ENCODE measurements at places on chromosomes 4 and X.

- DNase-seq, result no peak
Measured at GRCh38 chr4:81255524-81255923, 40.5 kb upstream of the PRKG2 start.

- DNase-seq, result no peak
Measured at GRCh38 chrX:39164212-39164611, 363.0 kb downstream of the MID1IP1 start.

DNA sequence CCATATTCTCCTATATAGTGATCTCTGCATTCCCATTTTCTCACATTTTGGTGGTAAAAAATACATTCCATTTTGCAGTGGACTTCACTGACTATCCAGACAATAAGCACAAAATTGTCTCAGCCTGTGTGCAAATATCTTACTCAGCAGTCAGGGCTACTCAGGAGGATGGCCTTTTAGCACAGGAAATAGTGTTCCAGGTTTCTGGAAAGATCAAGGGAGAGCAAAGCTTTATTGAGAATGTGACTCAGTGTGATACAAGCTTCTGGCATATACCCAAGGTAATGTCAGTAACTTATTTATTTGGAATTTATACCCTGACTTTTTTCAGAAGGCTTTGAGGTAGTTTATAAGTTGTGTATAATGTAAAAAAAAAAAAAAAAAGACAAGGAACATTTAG lies 233.4 kb downstream of the TEX13A start:
- DNase-seq, result no peak

- DNase-seq, result no peak
Measured at GRCh38 chr4:137576446-137576845, 44.2 kb upstream of the PCDH18 start.

DNA sequence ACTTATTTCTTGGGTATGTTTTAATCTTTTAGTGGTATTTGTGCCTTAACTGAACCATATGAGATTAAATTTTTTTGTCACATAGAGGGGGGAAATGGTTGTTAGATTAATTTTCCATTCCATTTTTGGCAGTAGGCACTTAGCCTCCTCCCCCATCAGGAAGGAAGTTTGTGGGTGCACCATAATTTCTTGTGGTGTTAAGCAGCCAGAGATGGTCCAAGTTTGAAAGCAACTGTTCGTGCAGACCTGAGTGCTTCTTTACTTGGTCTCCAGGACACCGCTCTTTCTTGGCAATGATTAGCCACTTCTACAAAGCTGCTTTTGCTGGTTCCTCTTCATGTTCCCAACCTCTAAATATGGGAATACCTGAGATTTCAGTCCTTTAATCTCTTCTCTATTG lies 92.7 kb upstream of the RPL34 start:
- no peak for DNase-seq

DNA sequence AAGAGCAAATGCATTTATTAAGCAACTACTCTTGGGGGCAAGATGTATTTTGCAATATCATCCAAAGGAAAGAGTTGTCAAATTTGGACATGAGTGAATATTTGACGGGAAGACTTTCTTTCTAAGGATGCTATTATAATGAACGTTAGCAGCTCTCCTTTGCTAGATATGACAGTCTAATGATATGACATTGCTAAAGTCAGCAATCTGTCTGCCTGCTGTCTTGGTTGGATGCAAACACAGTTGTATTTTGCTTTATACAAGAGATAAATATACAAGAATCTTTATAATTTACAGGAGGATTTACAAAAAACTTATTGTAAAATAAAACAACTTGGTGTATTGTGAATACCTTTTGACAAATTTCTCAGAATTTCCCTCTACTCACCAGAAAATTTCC lies 37.5 kb downstream of the MAGEC1 start:
- DNase-seq, result no peak

DNA sequence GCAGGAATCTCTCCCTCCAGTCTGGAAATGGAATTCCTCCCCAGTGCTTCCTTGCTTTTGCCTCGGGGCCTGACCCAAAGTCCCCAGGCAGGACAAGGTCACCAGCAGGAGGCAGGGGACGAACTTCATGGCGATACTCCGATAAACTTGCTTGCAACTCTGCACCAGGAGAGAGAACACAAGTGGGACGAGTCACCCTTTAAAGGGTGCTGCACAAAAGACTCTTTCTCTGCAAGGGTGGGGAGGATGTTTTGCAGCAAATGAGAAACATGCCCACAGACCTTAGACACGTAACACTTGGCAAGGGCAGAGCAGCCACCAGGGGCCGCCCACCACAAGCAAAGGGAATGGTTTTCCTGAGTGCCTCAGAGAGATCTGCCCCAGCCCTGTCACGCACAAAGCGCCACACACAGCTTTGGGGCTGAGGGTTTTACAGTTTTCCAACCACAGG lies at the start of gene FGFBP2:
FGFBP2 (minus strand) TSS at position 175 of the 451 bp plus-strand sequence; CDS start at position 129, 46 bp downstream.
- no peak for DNase-seq

- DNase-seq, result no peak
Measured at GRCh38 chr4:75907966-75908365, 5.7 kb upstream of the PPEF2 start.

DNA sequence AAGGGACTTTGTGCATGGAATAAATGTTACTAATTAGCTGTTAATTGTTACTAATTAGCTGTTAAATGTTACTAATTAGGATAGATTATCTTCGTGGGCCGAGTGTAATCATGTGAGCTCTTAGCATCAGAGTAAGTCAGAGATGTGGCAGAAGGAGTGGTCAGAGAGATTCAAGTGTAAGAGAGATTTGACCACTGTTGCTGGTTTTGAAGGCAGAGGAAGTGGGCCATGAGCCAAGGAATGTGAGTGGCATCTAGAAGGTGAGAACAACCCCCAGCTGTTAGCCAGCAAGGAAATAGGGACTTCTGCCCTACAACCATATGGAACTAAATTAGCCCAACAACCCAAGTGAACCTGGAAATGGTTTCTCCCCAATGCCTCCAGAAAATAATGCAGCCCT lies 28.2 kb downstream of the ODAPH start:
- no peak for DNase-seq

DNA sequence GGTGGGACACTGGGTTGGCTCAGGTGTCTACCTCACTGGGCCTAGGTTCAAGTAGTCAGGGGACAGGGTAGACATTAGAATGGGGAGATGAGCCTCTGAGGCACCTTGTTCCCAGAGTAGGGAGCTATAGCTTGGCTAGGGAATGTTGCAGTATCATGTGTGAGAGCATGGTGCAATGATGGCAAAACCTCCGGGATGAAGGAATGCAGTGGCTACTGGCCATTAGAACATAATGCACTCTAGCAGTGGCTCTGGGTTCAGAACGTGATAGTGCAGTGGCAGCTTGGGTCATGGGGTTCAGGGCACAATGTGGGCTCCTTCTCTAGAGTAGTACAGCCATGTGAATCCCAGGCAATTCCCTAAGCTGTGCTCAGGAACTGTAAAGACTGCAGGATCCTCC lies 471.5 kb downstream of the CCSER1 start:
- DNase-seq, result no peak

- DNase-seq, result no peak
Measured at GRCh38 chrX:41482154-41482850, 35.2 kb downstream of the NYX start.

DNA sequence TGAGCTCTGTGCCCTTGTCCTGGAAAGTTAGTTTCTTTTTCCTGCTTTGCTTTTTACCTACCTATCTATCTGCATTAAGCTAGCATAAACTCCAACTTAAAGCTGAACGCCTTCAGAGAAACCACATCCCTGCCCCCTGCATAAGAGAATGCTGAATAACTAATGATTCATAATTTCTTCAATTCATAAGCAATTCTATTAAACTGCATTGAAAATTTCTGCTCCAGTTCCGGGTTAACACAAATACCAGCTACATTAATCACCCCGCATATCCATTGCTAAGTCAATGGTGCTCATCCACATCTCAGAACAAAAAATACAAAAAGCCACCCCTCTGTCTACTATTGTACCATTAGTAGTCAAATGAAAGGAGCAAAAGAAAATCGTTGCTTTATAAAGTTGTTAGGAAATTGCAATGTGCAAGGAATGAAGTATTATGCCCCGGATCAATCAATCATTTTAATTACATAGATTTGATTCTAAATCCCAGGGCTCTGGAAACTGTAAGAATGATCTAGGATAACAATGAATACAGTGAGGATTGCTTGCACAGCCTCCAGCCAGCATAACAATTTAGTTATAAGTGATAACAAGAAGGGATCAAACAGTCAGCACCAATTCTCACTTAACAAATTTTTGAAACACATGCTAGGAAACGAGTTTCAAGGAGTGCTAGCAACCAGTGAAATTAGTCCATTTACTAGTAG lies 106.8 kb downstream of the ELOVL6 start:
- no peak for DNase-seq

- DNase-seq, result no peak
Measured at GRCh38 chr4:139253713-139254112, 26.3 kb downstream of the MGARP start.

DNA sequence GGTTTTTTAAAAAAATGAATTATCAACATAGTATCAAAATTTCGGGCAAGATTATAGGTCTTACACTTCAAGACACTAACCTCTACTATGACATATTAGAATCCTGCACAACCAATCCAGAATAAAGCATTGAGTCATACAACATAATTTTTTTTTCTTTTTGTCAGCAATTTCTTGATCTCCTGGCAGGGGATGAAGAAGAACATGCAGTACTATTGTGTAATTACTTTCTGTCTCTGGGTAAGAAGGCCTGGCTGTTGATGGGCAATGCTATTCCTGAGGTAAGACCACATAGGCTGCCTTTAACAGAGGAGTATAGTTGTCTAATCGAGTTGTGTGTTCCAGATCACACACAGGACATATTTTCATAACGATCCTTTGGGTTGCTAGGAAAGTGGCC lies 67.5 kb downstream of the FBXL5 start:
- DNase-seq, result no peak

DNA sequence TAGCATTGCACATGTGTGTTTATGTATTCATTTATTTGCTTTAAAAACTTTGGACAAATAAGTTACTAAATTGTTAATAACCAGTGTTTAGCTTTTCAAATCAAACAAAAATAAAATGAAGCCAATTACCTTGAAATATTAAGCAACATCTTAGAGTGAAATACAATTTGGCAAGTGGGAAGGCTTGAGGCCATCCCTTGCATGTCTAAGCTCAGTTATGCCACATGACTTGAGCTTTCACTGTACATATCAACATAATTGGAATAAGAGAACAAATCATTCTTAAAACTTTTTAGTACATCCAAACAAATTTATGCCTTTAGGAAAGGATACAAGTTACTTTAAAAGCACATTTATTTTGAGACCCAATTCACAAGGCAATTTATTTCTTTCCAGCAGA lies 640.6 kb downstream of the SPRY1 start:
- DNase-seq, result no peak

GRCh38 chrX:70969635-70970481 lies 39.0 kb upstream of the SLC7A3 start:
- DNase-seq, result no peak

All from DMS79 (cell line).